Large intestine (tissue), 12 donors: ENCODE measurements at places on chromosomes 2 and 18. TPM values are rescaled to one million over a fixed set of nuclear protein-coding genes. Genes with fewer than 3 reads are reported as not detected.

- DNase-seq, result no peak
- H3K27ac ChIP-seq, result no peak overlapping the region
- no peaks in the 10 kb centered on the region for H3K4me1 ChIP-seq
- peaks cover 18% of the 10 kb centered on the region for H3K36me3 ChIP-seq
Observed at GRCh38 chr2:100397118-100397860, 20.2 kb downstream of the CHST10 start.

GRCh38 chr18:8812631-8813030 lies 107.3 kb downstream of the MTCL1 start:
- peaks cover 5% of the 10 kb centered on the region for H3K36me3 ChIP-seq
- no peak overlapping the region for H3K4me3 ChIP-seq
- H3K4me1 ChIP-seq, result no peaks in the 10 kb centered on the region
- no peak overlapping the region for H3K27ac ChIP-seq
- no peak for DNase-seq

- H3K27ac ChIP-seq, result no peak overlapping the region
- H3K27me3 ChIP-seq, result no peaks in the 10 kb centered on the region
- DNase-seq, result no peak
- H3K36me3 ChIP-seq, result no peaks in the 10 kb centered on the region
- H3K4me1 ChIP-seq, result no peaks in the 10 kb centered on the region
- H3K4me3 ChIP-seq, result no peak overlapping the region
Observed at GRCh38 chr2:234076451-234076850, 25.9 kb downstream of the SPP2 start.

- H3K4me1 ChIP-seq, result peaks cover 6% of the 10 kb centered on the region
- no peaks in the 10 kb centered on the region for H3K36me3 ChIP-seq
- H3K27ac ChIP-seq, result no peak overlapping the region
- DNase-seq, result peak; percentile 39
- H3K27me3 ChIP-seq, result no peaks in the 10 kb centered on the region
Observed at GRCh38 chr2:158006961-158007719, 94.5 kb upstream of the UPP2 start.

- no peaks in the 10 kb centered on the region for H3K4me1 ChIP-seq
- H3K27ac ChIP-seq, result no peak overlapping the region
- no peaks in the 10 kb centered on the region for H3K36me3 ChIP-seq
Observed at GRCh38 chr2:44547718-44548117, 186.0 kb downstream of the CAMKMT start.

GRCh38 chr18:32851936-32852335 lies 79.1 kb upstream of the KLHL14 start:
- no peaks in the 10 kb centered on the region for H3K4me1 ChIP-seq
- no peak for DNase-seq
- no peaks in the 10 kb centered on the region for H3K36me3 ChIP-seq
- no peak overlapping the region for H3K27ac ChIP-seq
- no peaks in the 10 kb centered on the region for H3K27me3 ChIP-seq

- no peaks in the 10 kb centered on the region for H3K27me3 ChIP-seq
- H3K27ac ChIP-seq, result no peak overlapping the region
- no peaks in the 10 kb centered on the region for H3K4me1 ChIP-seq
- H3K4me3 ChIP-seq, result no peak overlapping the region
- no peaks in the 10 kb centered on the region for H3K36me3 ChIP-seq
- DNase-seq, result no peak
Observed at GRCh38 chr2:164793529-164793928, 48.1 kb downstream of the COBLL1 start.

DNA sequence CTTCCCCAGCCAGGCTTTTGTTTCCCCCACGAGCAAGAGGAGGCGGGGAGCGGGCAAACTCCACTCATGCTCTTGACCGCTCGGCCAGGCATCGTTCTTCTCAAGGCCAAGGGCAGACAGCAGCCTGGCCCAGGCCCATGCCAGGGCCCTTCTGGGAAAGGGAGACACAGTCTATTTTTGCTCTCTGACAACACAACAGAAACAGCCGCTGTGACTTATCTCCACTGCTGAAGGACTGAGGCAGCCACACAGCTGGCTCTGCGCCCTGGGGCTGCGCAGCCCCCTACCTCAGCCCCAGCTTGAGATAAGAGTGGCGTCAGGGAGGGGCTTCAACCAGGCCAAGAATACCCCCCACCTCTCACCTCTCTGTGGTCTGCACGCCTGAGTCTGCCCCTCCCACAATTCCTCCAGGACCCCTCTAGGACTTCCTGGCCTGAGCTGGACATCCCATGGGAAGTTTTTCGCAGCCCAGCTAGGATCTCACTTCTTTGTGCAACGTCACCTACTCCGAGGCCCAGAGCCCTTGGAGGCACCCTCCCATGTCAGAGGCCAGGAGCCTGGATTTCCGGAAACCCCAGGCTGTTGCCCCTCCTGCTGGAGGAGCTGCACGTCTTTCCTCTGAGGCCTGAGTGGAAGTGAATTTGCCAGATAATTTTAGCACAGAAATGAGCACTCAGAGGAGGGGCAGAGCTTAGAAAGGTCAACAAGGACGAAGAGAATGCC lies 118.9 kb upstream of the OTOS start:
- no peak for DNase-seq
- H3K4me1 ChIP-seq, result peaks cover 14% of the 10 kb centered on the region
- no peaks in the 10 kb centered on the region for H3K27me3 ChIP-seq
- H3K27ac ChIP-seq, result no peak overlapping the region
- no peaks in the 10 kb centered on the region for H3K36me3 ChIP-seq
- H3K4me3 ChIP-seq, result no peak overlapping the region

Gene COL6A3
- 127 TPM for polyA plus RNA-seq

Gene CPSF3
- 32.2 TPM for polyA plus RNA-seq

Gene FAHD2B
- 13.1 TPM for polyA plus RNA-seq

DNA sequence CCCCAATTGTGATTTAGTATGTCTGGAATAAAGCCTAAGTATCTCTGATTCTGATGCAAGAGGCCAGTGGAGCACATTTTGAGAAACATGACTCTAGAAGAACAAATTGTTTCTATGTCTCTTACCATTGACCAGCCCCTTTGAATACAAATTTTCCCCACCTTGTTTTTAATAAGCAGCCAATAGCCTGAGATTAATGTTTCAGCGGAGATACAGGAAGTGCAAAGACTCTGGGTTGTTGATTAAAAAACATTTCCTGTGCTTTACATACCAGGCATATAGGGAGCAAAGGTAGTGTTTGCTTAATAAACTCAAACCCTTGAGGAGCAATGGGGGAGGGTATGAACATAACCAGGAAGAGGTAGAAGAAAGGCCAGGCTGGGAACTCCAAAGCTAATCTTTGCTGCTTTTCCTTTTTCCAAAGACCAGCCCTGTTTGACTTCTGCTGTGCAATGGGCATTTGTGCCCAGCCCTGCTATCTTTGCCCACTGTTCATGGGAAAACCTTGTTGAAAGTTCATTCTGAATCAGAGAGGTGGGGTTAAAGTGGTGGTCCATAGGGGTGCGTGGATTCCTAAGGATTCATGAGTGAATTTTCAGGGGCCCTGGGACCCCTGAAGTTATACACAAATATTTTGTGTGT lies 29.3 kb downstream of the UPP2 start:
- DNase-seq, result peak; percentile 82
- no peaks in the 10 kb centered on the region for H3K36me3 ChIP-seq
- H3K4me3 ChIP-seq, result no peak overlapping the region
- no peaks in the 10 kb centered on the region for H3K27me3 ChIP-seq
- H3K4me1 ChIP-seq, result peaks cover 59% of the 10 kb centered on the region

DNA sequence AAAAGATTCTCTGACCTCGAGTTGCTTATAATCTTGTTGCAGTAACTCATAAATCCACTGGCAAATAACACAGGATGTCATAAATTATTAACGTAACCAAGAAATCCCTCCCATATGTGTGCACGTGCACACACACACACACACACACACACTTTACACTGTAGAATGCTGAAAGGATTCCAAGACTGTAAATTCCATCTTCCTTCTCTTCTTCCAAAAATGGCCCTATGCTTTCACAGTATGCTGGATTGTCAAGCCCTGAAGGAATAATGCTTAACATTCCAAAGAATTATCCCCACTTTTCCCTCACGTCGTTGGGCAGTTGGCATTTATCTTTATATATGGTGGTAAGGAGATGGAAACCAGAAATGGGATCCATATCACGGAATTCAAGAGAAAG lies 117.5 kb upstream of the CRIM1 start:
- no peak for DNase-seq
- no peak overlapping the region for H3K4me3 ChIP-seq
- no peak overlapping the region for H3K27ac ChIP-seq

Gene KCNS3
- polyA plus RNA-seq, result 7.8 TPM

Gene ANKRD30BL
- 0.09 TPM for polyA plus RNA-seq

DNA sequence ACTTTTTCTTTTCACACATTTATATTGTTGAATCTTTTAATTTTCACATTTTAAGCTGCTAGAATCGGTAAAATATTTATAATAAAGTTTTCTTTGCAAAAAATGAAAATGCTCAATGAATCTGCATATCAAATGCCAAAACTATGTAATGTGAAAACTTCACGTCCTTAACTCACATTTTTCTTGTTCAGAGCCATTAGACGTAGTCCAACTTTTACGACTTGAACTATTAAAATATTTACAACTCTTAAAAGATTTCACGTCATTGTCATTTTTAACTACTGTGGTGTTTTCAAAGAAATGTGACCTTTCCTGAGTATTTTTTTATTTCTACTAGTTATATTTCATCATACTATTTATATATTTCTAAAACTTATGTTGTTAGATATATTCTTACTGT lies 54.9 kb downstream of the MRPS9 start:
- no peaks in the 10 kb centered on the region for H3K27me3 ChIP-seq
- no peaks in the 10 kb centered on the region for H3K4me1 ChIP-seq
- DNase-seq, result no peak
- H3K27ac ChIP-seq, result no peak overlapping the region
- H3K36me3 ChIP-seq, result peaks cover 24% of the 10 kb centered on the region
